ENCODE measurements at places on chromosomes 2 and 18.

GRCh38 chr2:186347472-186347871, 138.6 kb upstream of the ZC3H15 start:
- DNase-seq = no peak

- no peak for DNase-seq
These were observed 37.4 kb downstream of the SMAD2 start for GRCh38 chr18:47893047-47893446.

DNA sequence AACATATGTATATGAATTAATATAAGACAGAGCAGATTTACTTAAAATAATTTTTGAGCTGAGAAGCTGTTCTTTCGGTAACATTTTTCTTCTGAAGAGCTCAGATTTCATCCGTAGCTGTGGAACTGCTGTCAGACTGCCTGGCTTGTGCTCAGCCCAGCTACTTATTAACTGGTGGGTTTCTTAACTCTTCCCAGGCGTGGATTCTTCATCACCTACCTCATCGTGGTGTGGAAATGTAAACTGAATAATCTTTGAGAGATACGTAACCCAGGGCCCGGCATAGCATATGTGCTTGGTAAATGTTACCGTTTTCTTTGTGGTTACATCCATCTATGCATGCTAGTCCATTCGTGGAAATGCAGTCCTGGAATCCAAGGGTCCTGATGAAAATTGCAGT, 145.0 kb downstream of the MCFD2 start:
- DNase-seq = no peak

DNA sequence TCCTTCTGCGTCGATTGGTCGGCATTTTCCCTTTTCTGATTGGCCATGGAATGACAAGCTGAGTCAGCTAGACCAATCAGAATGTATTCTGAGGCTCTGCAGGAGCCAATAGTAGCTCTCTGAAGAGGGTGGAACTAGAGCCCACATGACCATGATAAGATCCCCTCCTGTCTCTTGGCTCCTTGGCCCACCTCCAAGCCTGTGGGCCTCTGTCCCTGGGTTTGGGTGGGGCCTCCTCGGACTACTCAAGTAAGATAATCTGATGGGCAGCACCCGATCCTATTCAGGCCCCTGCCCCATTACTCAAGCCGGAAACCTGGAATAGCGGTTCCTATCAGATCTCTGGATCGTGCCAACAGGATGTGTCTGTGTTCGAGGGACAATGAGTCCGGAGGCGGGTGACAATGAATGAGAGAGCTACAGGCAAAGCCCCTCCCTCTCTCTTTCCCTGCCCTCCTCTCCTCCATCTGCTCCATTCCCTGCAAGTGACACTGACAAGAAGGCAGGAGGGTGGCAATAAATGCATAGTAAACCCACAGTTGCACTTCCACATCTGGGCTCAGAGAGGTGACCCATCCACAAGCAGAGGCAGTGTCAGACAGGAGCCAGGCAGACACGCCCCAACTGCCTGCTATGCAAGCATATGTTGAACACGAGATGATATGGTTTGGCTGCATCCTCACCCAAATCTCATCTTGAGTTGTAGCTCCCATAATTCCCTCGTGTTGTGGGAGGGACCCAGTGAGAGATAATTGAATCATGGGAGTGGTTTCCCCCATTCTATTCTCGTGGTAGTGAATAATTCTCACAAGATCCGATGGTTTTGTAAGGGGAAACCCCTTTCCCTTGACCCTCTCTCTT, 114.7 kb downstream of the TNS1 start:
- no peak for DNase-seq

DNA sequence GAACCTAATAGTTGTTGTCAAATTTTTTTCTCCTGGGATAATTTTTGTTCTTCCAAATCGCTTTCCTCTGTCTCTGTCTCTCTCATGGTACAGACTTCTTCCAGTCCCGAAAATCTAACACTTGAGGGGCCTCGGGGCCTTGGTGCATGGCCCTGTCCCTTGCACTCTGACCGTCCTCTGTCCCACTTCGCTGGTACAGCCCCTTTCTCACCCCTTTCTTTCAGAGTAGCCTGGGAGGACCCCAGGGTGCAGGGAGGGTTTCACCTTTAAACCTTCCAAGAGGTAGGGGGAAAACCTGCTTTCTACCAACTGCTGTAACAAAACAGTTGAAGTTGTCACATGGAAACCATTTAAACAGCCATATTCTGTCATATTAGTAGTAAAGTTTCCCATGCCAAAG, 22.2 kb upstream of the FAHD2A start:
- no peak for DNase-seq

- DNase-seq = no peak
These were observed 82.8 kb upstream of the SEC11C start for GRCh38 chr18:59056706-59057492.

DNA sequence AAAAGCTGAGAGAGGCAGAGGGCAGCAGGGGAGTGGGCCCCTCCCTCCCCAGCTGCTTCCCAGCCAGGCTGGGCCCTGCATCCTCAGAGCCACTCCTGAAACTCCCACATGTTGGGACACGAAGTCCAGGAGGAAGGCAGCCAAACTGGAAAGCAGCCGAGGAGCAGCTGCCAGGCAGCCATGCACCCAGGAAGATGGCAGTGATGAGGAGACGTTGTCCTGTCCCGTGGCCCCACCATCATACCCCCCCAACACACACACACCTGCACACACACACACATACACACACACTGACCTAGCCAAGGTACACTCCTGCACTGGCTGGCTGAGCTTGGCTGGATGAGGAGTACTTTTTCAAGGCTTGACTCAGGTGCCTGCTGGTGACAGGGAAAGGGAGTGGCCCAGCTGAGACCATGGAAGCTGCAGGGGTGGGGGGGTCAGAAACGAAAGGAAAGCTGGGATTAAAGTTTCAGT, 106.0 kb downstream of the CYP26B1 start:
- no peak for DNase-seq

DNA sequence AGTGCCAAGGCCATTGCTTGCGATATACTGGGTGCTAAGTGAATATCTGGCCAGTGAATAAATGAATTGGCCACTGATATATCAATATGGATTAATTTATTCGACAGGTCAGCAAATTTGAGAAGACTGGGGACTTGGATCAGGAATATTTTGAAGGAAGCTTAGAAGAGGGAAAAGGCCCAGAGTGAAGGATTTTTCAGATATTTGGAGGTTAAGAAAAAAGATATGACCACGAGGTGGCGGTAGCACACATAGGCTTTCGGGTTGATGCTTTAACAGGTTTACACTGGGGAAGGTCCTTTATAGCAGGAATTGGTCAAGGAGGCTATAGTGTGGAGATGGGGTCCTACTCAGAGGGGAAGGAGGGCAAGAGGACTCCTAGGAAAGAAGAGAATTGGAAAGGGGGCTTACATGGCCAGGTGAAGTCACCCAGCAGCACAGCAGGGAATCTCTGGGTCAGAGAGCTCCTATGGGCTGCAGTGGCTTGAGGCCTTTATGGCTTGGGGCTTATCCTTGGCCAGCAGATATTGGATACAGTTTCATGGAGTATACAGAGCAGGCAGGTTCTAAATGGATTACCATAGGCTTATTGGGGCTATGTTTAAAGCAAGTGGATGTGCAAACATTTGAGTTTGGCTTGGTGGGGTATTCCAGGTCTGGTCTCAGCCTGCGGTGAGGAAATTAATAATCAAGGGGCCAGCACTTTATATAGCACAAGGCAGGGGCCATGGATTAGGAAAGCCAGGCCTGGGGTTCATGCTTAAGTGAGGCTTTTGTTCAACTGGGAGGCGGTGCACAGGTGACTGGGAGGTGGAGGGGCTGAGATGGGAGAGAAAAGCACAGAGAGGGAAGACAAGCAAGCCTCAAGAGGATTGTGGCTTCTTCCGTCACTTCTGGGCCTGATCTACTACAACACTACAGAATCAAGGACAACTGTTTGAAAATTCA, 9.7 kb downstream of the IL1RN start:
- no peak for DNase-seq

GRCh38 chr18:8552151-8552550, 57.1 kb upstream of the RAB12 start:
- DNase-seq = no peak

- no peak for DNase-seq
These were observed 915 bp downstream of the CUL3 start for GRCh38 chr2:224584111-224584784.

DNA sequence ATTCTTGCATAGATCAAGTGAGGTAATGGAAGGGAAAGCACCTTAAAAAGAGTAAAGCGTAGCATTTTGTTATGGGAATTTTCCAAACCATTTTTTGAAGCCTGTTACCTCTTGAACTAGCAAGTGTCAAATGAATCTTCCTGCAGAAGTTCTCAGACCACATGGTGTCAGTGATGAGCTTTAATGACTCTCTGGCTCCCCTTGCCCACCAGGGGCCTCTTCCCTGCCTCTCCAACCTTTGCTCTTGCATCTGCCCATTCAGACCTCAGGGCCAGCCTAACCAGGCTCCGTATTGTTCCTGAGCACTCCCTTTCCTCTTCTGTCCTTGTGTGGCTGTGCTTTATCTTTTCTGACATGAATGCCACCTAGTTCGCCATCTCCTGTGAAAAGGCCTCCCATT, 155.9 kb downstream of the DIS3L2 start:
- no peak for DNase-seq

DNA sequence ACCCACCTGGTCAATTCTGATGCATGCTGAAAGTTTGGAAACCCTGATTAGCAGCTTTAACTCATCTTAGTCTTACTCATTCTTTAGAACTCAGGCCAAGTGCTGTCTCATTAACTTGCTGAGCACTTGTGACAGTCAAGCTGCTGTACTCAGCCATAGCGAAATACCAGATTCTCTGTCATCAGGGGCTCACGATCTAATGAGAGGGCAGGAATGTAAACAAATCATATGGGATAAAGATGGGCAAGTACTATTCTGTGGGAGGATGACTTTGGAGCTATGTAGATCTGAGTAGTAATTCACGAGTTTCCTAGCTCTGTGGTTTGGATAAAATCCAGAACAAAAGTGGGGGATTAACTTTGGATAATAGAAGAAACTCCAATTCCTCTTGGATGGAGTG, 376.6 kb downstream of the HRH4 start:
- DNase-seq = no peak

- DNase-seq = no peak
These were observed 21.7 kb downstream of the ACSL3 start for GRCh38 chr2:222882484-222882928.

- DNase-seq = no peak
These were observed 316.6 kb upstream of the NCKAP5 start for GRCh38 chr2:133884739-133885381.

- no peak for DNase-seq
These were observed 757 bp downstream of the HDHD2 start for GRCh38 chr18:47149457-47150028.

DNA sequence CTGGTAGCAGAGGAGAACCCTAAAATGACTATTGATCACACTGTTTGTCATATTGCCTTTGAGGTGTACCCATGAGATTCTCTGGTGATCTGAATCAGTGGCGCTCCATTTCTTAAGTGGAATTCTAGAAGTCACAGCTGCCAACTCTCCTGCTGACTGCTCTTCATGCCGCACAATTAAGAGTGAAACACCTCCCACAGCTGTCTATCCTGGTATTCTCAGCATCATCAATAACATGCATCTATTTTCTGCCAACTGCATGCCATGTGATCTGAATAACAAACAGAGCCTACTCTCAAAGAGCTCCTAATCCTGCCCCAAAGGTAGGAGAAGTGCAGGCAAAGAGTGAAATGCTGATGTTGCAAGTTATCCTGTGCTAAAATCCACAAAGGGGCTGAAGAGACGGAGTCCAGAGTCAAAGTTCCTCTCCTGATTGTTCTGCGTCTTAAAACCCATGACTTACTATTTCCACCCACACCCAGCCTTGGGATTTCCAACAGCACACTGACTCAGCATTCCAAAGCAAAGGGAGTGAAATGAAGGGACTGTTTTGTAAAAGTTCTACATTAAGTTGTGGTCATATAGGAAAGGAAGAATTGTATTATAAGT, 13.7 kb upstream of the DAPL1 start:
- DNase-seq = no peak

GRCh38 chr2:109378682-109379081, 235.1 kb downstream of the SEPTIN10 start:
- DNase-seq = no peak

DNA sequence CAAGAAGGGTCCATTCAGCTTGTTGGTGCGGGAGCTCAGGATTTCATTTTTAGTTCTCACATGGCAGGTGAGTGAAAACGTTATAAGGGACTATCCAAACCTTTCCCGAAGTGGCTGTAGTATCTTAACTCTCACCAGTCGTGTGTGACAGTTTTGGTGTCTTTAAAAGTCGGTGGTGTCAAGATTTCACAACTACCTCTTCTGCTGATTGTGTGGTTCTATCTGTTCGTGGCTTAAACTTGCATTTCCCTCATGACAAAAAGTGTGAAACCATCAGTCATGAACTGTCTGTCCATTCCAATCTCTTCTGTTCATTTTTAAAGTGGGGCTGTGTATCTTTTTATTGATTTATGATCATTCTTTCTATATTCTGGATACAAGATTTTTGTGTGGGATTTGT, 3.8 kb upstream of the AQP12B start:
- DNase-seq = no peak

DNA sequence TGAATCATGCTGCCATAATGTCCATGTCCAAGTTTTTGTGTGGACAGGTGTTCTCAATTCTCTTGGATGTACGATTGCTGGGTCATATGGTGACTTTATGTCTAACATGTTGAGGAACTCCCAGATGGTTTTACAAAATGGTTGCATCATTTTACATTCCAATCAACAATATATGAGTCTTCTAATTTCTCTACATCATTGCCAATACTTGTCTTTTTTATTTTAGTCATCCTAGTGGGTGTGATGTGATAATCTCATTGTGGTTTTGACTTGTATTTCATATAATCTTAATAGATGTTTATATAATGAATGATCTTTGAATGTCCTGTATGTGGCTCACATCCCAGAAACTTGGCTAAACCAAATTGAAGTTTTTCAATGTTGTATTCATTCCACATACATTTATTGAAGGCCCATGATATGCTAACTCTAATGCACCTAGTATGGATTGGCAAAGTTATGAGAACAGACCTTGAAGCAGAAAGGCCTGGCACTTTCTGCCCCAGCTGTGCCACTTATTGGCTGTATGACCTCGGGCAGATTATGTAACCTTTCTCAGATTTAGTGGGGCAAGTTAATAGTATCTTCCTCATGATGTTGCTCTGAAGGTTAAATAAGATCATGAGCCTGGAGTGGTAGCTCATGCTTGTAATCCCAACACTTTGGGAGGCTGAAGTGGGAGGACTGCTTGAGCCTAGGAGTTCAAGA, 205.4 kb downstream of the RAB3GAP1 start:
- no peak for DNase-seq

DNA sequence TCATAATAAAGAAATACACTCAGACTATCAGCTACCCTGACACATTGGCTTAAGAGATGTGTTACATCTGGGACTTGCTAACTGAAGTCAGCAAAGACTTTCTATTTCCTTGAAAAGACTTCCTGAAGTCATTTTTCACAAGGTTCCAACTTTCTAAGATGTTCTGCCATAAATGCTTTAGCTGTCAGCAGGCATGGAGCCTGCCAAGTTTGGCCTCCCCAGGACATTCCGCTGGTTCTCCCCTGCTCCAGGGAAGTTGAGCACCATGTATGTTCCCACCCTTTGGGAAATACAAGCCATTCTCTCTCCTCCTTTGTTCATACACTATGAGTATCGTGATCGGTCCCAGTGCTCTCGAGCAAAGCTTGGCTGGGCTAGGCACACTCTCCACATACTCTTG, 202.7 kb upstream of the CCDC68 start:
- no peak for DNase-seq

Measured in stimulated activated CD8-positive, alpha-beta memory T cell treated with anti-CD3 and anti-CD28 coated beads, Interleukin-4, amount 100 ng/mL, for 4 hours (primary cell).